Activated T-helper 1 cell treated with anti-CD3 and anti-CD28 coated beads, Interleukin-12 subunit alpha, Interleukin-12 subunit beta, Interleukin-2, Interleukin-4 antibody, amounts not matched to agents 30 ng/mL and 10 ng/mL and 1 ng/mL, durations not matched to agents 14 hours and 24 hours and 36 hours (primary cell): ENCODE measurements at places on chromosomes 12 and 14. TPM values are rescaled to one million over a fixed set of nuclear protein-coding genes. Genes with fewer than 3 reads are reported as not detected.

GRCh38 chr12:3950714-3951320, 77.6 kb upstream of the PARP11 start:
- peaks cover 15% of the 10 kb centered on the region for H3K36me3 ChIP-seq
- H3K4me3 ChIP-seq = no peak overlapping the region
- peaks cover 4% of the 10 kb centered on the region for H3K27me3 ChIP-seq
- H3K4me1 ChIP-seq = peaks cover 49% of the 10 kb centered on the region
- DNase-seq = no peak
- no peak overlapping the region for H3K27ac ChIP-seq

- DNase-seq = no peak
- H3K4me3 ChIP-seq = no peak overlapping the region
- H3K4me1 ChIP-seq = no peaks in the 10 kb centered on the region
Observed at GRCh38 chr14:67553547-67553946, 20.5 kb downstream of the PLEKHH1 start.

DNA sequence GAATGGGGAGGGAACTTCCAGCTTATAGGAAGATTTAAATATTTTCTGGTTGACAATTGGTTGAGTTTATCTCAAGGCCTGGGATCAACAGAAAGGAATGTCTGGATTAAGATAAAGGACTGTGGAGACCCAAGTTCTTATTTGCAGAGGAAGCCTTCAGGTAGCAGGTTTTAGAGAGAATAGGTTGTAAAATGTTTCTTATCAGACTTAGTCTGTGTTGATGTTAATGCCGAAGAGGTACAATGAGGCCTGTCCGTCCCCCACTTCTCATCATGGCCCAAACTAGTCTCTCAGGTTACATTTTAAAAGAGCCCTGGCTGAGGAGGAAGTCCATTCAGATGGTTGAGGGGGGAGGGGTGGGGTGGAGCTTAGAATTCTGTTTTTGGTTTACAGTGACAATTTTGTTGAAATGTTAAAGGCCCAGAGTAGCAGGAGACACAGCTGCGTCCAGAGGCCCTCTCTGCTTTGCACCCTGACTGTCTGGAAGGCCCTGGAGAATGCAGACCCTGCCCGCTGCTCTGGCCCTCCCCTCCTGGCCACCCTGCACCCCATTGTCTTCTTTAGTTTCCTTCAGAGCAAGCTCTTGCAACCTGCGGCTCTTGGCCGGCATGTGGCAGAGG, 672.5 kb upstream of the TMEM132C start:
- H3K4me1 ChIP-seq = no peaks in the 10 kb centered on the region
- H3K4me3 ChIP-seq = no peak overlapping the region
- DNase-seq = no peak

The NID2 gene
- 0.16 and 0.34 TPM in 2 replicates for total RNA-seq

The IKZF4 gene
- 31.9 and 35.7 TPM in 2 replicates for total RNA-seq
